Fibroblast of the conjunctiva (primary cell): ENCODE measurements at places on chromosomes 1 and 21.

GRCh38 chr1:198086051-198086745 lies 70.6 kb upstream of the NEK7 start:
- DNase-seq: no peak

- no peak for DNase-seq
These were observed 6.8 kb upstream of the PDZK1IP1 start for GRCh38 chr1:47196622-47197021.

GRCh38 chr1:59125154-59125553 lies 171.7 kb upstream of the FGGY start:
- no peak for DNase-seq

- DNase-seq: no peak
These were observed 124.5 kb upstream of the DPYD start for GRCh38 chr1:98045211-98045766.

DNA sequence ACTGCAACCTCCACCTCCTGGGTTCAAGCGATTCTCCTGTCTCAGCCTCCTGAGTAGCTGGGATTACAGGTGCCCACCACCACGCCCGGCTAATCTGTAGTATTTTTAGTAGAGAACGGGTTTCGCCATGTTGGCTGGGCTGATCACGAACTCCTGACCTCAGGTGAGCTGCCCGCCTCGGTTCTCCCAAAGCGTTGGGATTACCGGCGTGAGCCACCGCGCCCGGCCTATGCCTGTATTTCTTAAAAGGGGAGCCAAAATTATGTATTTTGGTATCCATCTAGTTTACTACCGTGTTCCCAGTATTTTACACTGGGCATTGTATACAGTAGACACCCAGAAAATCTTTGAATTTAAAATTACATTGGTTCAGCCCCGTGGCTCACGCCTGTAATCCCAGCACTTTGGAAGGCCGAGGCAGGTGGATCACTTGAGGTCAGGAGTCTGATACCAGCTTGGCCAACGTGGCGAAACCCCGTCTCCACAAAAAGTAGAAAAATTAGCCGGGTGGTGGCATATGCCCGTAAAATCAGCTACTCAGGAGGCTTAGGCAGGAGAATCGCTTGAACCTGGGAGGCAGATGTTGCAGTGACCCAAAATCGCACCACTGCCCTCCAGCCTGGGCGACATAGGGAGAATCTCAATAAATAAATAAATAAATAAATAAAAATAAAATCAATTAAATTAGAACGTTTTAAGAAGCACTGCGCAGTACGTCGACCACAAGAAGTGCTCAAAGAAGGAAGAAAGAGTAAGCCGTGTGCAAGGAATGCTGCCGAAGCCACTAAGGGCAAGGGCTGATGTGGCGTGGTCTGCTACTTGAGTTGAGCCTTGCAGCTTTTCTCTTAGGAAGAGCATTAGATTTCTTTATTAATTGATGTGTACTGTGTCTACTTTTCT lies 1.5 kb upstream of the THRAP3 start:
- DNase-seq: no peak

DNA sequence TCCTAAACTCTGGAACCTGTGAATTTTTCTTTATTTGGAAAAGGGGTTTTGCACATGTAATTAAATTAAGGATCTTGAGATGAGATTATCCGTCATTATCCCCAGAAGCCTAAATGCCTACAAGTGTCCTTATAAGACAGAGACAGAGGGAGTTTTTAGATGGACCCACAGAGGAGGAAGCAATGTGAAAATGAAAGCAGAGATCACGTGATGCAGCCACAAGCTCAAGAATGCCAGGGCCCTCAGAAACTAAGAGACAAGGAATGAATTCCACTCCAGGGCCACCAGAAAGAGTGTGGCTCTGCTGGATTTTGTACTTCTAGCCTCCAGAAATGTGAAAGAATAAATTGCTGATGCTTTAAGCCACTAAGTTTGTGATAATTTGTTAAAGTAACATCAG lies 183.6 kb upstream of the UBE2U start:
- DNase-seq: peak; percentile 24

GRCh38 chr1:40873863-40874472 lies 11.8 kb upstream of the CITED4 start:
- no peak for DNase-seq

GRCh38 chr1:110053552-110054428 lies 16.7 kb downstream of the ALX3 start:
- no peak for DNase-seq

DNA sequence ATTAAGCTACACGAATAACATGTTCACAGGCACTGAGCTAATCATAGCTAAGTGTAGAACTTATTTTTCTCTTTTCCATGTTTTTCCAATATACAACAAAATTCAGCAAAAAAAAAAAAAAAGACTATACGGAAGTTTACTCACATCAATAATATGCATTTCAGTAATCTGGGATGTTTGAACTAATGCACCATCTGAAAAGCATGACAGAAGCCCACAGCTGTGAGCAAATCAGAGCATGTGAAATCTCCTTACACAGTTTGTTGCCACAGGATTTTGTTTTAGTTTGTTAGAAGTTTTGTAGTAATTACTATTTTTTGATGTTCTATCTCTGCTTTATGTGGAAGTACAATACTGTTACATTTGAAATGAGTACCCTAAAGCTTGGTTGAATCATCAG lies 1051.7 kb downstream of the TTLL7 start:
- no peak for DNase-seq

- no peak for DNase-seq
These were observed 276.9 kb upstream of the SNX7 start for GRCh38 chr1:98384461-98385141.

GRCh38 chr1:222561656-222562055 lies 13.8 kb upstream of the HHIPL2 start:
- no peak for DNase-seq

- no peak for DNase-seq
These were observed 58.9 kb downstream of the OLFML3 start for GRCh38 chr1:114037962-114038816.

GRCh38 chr1:175409938-175410337 lies 217.4 kb upstream of the KIAA0040 start:
- DNase-seq: no peak

DNA sequence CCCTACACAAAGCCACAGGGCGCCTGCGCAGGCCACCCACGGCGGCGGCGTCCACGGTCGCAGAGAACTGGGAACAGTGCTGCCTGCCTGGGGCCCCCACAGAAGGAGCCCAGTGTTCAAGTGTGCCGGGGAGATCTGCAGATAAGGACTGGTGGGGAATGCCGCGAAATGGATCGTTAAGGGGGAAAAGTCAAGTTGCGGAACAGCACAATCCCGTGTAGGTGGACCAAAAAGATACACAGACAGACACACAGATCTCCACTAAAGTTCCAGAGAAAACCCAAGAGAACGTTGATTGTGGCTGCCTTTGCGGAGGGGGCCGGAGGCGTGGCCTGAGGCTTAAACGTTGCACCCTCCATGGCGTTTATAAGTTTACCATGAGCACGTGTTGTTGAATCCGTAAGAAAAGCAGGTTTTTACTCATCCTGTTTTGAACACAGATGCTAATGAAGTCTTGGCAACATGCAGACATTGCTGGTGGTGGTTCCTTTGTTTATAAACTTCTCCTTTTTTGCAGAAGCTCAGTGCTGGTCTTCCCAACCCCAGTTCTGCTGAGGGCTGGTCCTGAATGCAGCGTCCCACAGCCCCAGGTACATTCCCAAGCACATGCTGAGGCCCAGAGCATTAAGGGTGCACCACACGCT lies 4.1 kb downstream of the SPATC1L start:
- no peak for DNase-seq

GRCh38 chr1:119988306-119989062 lies 81.0 kb downstream of the NOTCH2 start:
- DNase-seq: no peak

GRCh38 chr1:78141531-78142231 lies 95.9 kb downstream of the GIPC2 start:
- no peak for DNase-seq

DNA sequence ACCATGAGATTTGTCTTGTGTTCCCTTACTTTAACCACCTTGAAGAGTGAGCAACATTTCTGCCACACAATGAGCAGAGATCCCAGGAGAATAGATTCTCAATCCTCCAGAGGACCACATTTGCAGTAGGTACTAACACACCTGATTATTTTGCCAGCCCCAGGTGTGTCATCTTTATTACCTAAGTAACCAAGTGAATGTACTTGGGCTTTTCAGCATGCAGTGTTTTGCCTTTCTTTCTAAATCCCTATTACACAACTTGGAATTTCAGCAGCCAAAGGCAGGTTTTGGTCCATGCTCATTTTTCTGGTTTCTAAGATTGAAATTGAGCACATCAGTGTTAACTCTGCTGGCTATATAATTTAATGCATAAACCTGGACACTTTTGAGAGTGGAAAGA lies 43.2 kb upstream of the ST6GALNAC5 start:
- no peak for DNase-seq

GRCh38 chr1:210310562-210311153 lies 18.0 kb upstream of the HHAT start:
- DNase-seq: no peak

DNA sequence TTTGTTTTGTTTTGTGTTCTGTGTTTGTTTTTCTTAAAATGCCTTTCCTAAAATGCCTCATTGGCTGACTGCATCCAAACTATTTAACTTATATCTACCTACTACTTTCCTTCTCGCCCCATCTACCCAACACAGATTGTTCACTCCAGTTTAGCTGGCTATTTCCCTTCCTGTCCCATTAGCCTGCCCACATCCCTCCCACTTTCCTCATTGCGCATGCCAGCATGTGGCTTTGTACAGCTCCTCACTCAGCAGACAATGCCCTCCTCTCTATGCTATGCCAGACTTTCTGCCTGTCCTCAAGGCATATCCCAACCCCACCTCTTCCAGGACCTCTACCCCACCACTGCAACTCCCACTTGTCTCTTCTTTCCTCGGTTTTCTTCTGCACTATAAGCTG lies 94.7 kb upstream of the C1orf21 start:
- no peak for DNase-seq

DNA sequence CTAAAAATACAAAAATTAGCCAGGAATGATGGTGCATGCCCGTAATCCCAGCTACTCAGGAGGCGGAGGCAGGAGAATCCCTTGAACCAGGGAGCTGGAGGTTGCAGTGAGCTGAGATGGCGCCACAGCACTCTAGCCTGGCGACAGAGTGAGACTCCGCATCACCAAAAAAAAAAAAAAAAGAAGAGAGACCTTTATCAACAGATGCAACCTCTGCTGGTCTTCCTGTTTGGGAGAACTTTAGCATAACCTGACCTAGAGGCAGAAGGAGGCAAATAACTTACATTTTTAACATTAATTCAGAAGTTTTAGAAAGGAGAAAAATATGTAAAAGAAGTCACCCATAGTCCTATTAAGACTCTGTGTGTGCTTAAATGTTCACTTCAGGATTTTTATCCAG lies 32.4 kb downstream of the SLAMF1 start:
- DNase-seq: no peak

- no peak for DNase-seq
These were observed 12.4 kb downstream of the GPBP1L1 start for GRCh38 chr1:45673956-45674355.

- no peak for DNase-seq
These were observed 18.1 kb downstream of the NAV1 start for GRCh38 chr1:201556841-201557571.

DNA sequence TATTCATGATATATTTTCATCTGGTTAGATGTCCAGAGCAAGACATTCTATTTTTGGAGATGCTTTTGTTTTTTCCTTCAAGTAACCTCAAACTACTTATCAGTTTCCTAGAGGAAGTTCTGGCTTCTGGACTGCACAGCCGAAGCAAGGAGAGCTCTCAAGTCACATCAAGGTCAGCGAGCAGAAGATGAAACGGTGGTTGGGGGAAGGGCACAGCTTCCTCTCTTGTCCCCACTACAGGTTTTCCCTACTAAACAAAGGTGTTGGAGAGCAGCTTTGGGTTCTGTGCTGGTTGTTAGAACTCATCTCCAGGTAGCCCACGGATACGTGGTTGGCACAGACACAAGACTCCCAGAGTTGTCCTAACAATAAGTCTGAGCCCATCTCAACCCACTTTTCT lies 5.1 kb upstream of the PLEKHO1 start:
- DNase-seq: no peak

DNA sequence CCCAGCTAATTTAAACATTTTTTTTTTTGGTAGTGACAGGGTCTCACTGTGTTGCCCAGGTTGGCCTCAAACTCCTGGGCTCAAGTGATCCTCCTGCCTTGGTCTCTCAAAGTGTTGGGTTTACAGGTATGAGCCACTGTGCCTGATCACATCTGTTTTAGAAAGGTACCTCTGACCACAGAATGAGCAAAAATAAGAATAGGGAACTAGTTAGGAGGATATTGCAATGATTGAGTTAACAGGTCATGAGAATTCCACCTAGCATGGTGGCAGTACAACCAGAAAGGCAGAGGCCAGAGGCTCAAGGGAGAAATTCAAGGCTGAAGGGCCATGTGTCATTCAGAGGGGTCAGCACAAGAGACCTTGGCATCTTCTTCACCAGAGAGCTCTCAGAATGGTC lies 49.6 kb downstream of the ELAPOR1 start:
- DNase-seq: no peak

DNA sequence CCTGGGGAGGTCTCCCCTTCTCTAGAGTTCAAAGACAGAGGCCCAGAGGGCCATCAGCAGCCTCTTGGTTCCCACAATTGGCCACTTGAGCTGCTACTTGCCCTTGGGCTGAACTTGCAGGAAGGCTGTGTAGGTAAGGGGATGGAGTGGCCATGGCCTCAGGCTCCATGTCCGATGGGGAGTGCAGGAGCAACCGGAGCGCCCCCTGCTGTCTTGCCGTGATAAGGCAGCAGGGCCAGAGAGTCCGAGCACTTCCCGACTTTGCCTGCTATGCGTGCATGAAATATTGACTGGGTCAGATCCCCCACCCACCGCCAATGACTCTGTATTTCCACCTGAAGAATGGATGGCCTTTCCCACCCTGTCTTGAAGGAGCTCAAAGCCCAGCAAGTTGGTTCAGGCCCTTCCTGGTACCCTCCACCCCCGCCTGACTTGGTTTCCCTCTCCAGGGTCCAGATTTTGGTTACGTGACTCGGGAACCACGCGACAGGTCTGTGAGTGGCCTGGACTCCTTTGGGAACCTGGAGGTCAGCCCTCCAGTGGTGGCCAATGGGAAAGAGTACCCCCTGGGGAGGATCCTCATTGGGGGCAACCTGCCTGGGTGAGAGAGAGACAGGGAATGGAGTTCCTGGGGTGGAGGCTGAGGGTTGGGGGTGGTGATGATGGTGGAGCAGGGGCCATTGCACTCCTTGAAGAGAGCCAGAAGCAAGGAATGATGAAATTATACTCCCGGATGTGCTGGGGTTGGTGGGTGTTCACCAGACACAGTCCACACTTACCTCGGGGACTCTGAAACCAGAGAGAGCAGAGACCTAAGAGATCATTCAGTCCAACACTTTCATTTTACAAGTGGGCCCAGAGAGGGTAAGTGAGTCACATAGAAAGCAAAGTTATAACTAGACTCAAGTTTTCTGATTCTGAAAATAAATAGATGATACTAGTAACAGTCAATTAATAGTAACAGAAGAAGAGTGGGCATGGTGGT lies 25.6 kb downstream of the PADI3 start:
- no peak for DNase-seq

- DNase-seq: no peak
These were observed 34.0 kb downstream of the C1orf198 start for GRCh38 chr1:230834292-230834691.

GRCh38 chr1:206900149-206900548 lies 2.9 kb downstream of the IL24 start:
- no peak for DNase-seq

- no peak for DNase-seq
These were observed 12.7 kb downstream of the CDCA8 start for GRCh38 chr1:37704966-37705365.
